GM23248 (cell line): ENCODE measurements at places on chromosomes 5 and 9. TPM values are rescaled to one million over a fixed set of nuclear protein-coding genes. Genes with fewer than 3 reads are reported as not detected.

GRCh38 chr5:2020730-2021129 is 138.0 kb upstream of the IRX4 start:
- DNase-seq, result no peak

GRCh38 chr5:30239331-30240022 is 954.0 kb upstream of the CDH6 start:
- no peak for DNase-seq

- no peak for DNase-seq
These were observed 36.3 kb upstream of the HAND1 start for GRCh38 chr5:154514331-154514730.

Gene FREM1
- total RNA-seq, result 0.11 and 0.51 TPM in 2 replicates

Gene IL9
- total RNA-seq, result not detected in 2 replicates

Gene B4GALT1
- 70.8 and 74.3 TPM in 2 replicates for total RNA-seq

Gene PCDHGA10
- 10.4 and 11.1 TPM in 2 replicates for total RNA-seq
